Stimulated activated CD4-positive, alpha-beta T cell treated with anti-CD3 and anti-CD28 coated beads, Interleukin-1b, Interleukin-23, amount 100 ng/mL, for 1 hour (primary cell): ENCODE measurements at places on chromosomes 2 and 18.

GRCh38 chr18:7205346-7205745, 25.5 kb upstream of the LRRC30 start:
- DNase-seq = no peak

DNA sequence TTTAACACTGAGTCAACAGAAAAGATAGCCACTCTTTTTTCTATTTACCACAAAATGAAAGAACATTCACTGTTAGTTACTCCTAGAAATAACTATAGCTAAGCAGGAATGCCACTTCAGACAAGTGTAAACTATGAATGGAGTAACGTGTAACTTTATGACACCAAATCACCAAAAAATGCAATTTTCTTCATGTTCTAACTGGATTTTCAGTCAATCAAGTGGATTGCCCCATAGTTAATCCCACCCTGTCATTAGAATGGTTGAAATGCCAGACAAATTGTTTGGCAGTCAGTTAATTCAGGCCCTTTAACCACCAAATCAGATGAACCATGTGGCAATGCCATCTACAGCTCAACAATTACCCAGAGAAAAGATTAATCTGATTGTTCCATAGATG, 9.9 kb downstream of the EPHA4 start:
- DNase-seq = no peak

DNA sequence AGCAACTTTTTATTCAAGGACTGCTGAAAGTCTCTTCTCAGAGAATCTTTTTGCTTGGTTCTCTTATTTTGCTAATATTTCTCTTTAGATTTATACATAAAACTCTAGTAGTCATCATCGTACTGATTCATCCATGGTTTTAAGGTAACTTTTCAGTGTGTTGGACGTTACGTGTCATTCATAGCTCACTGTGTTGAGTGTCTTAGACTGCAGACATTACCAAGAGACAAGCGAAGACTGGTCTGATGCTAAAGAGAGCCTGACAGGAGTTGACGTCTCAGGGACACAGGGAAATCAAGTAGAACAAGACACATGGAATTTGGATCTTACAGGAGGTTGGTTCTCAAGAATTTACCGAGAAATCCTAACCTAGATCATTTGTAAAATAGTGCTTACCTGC, 25.5 kb downstream of the RBM44 start:
- DNase-seq = no peak

DNA sequence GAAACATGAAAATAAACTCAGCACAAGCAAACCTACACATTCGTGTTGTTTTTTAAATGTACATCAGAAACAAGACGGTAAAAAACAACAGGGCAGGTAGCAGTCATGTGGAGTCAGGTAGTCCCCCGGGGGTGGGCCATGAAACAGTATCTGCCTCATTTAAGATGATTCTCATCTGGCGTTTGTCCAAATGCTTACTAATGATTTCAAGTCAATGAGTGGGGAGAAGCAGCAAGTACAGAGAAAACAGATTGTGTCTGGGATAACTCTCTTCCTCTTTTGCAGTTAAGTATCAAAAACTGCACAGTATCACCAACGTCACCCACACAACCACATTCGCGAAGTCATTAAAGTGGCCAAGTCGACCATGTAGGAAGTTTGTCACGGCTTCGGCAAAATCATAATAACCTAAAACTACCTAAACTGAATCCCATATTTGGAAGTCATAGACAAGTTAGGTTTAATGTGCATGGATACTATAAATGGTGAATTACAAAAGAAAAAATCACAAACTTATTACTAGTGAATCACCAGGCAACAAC, 1.3 kb downstream of the LAPTM4A start:
- no peak for DNase-seq

DNA sequence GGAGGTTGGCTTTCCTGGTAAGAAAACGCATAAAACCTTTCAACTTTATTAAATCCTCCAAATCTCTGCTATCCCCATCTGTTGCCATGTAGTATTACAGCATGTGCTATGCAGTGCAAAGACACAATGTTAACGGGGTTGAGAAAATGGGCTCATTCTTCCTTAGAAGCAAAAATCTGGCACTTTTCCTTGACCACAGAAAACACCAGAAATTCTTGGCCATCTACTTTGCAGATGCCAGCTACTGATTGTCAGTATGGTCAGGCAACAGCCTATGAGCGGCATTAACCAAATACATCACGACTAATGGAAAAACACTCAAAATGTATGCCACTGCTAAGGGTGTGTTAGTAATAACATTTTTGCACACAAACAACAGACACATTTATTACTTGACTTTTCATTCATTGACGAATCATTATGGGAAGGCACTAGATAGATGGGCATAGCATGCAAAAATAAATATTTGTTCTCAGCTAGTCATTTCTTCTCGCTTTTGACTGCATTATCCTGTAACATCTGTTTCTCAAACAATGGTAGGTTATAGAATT, 65.2 kb upstream of the CRIM1 start:
- no peak for DNase-seq

GRCh38 chr2:62724886-62725711, 19.6 kb downstream of the EHBP1 start:
- DNase-seq = no peak

- DNase-seq = no peak
These were observed 75.7 kb upstream of the CDCA7 start for GRCh38 chr2:173278794-173279526.

DNA sequence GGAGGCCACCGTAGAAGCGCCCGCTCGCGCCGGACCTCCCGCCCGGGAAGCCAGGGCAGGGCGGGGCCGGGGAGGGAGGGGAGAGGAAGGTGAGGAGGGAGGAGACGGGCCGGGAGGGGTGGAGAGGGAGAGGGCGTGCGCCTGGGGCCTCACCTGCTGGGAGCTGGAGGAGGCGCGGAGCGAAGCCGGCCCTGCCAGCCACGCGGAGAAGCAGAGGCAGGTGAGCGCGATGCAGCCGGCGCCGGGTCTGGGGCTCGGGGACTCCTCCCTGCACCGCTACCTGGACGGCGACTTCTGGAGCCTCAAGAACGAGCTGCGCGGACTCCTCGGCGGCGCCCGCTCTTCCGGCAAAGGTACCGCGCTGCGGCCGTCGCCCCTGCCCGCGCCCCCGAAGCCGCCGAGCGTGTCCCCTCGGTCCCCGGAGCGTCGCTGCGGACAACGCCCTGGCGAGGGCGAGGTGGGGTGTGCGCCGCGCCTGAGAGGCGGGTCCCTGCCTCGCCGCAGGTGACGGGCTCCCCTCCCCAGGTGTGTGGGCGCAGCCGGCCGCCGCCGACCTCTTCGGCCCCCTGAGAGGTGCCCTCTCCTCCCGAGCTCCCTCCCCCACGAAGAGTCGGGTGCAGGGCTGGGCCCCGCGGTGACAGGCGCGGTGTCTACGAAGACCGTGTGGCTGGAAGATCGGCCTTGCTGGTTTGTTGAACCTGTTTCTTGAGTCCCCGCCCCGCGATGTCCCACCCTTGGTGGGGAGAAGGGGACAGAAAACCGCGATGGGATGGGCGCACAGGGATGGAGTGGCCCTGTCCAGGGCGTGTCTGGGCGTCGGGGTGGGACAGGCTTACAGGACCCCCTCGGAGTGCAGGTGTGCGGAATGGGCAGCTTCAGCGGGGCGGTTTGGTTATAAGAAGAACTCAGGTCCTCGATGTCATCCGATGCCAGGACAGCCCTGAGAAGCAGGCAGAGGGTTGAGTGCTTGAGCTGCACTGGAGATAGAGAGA, at the start of gene ACOXL:
TSS of gene ACOXL (plus strand) at position 152 of the 992 bp plus-strand sequence. CDS start 35,817 bp downstream, outside the sequence.
- no peak for DNase-seq

GRCh38 chr18:45845410-45845809, 19.9 kb downstream of the SIGLEC15 start:
- no peak for DNase-seq

- no peak for DNase-seq
These were observed 64.5 kb upstream of the NPAS2 start for GRCh38 chr2:100755441-100755840.
